ENCODE measurements at places on chromosomes 12 and 14.

GRCh38 chr14:21861153-21861552 is 187.5 kb upstream of the OR4E1 start:
- no peak for DNase-seq

DNA sequence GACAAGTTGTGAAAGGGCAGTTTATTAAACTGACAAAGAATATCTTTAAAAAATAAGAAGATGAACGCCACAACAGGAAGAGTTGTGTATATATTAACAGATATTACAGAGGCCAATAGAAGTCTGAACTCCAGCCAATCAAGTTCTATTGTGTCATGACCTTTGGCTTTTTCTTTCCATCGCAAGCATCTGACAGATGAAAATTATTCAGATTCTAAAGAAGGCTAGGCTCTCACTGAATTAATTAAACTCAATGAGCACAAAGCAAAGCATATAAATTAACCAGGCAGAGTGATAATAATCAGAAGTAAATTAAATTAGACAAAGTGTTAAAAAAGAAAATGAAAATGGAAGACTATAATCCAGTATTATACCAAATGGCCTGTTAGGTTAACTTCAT is 62.0 kb upstream of the PYGL start:
- DNase-seq, result no peak

DNA sequence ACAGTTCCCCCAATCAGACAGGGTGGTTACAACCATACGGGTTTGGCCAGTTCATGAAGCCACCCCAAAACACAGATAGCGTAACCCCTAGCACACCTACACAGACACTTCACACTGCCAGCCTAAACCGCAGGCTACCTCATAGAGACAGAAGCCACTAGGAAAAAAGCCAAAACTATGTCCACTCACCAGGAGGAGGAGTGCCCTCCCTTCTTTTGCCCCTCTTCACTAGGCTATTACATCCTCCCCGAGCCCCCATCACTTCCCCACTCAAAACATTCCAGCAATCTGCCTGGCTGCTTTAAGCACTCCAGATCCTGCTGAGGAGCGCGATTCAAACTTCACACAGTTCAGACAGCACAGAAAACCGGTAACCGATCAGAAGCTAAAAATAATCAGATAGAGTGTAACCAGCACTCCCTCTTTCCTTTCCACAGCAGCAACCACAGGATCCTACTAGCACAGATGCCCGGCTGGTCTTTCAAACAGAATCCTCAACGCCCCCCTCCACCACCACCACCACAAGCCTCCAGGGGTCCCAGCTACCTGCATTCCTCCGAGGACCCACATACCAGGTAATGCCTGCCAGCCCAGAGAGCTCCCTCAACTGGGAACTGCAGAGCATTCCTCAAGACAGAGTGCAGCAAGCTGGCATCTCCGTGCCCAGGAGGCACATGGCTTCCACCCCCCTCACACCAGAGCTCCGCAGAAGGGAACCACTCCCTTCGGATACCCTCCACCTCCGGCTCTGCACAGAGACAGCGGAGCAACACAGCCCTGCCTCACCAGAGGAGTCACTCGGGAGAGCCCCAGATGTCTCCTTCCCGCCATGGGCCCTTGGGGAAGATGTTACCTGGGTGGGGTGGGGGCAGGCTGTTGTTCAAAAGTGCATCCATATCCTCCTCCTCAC is 1.5 kb downstream of the CHD4 start:
- no peak for DNase-seq

DNA sequence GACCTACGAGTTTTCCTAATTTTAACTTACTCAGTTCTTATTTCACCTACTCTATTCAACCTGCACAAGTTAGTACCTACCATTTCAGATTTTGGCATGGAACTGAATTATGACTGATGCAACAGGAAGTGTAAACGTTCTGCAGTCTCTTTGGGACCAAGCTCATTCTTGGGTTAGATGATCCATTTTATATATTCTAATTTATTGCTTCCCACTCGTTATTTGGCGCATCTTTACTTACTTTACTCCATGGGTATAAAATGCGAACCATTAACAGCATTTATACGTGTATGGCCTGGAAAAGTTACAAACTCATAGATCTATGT is 1.0 kb upstream of the EML1 start:
- no peak for DNase-seq

DNA sequence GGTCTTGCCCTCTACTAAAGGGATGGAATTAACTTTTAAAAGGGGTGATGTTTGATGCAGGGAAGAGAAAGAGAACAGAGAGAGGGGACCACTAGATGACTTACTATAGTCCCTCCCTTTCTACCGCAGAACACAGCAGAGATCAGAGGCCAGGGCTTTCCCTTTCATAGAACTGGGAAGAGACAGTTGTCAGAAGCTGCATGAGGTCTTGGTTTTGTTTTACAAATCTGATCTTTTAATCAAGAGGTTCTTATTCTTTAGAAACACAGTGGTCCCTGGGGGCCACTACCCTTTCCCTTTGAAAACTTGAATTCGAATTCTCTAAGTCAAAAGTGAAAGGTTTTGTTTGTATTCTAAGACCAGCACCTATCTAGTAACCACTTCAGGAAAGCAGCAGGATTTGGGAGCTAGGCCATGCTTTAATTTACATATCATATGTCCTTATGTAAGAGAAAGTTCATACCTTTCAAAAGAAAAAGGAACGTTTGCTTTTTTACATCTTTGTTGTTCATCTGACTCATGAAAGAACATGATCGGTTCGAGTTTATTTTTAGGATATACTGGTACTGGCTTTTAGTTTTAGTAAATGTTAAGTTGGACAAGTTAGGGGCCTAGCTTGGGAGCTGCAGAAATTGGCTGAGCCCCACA is 6.3 kb downstream of the FBXL14 start:
- DNase-seq, result no peak

- no peak for DNase-seq
Observed at GRCh38 chr12:116314477-116314876, 37.0 kb upstream of the MED13L start.

DNA sequence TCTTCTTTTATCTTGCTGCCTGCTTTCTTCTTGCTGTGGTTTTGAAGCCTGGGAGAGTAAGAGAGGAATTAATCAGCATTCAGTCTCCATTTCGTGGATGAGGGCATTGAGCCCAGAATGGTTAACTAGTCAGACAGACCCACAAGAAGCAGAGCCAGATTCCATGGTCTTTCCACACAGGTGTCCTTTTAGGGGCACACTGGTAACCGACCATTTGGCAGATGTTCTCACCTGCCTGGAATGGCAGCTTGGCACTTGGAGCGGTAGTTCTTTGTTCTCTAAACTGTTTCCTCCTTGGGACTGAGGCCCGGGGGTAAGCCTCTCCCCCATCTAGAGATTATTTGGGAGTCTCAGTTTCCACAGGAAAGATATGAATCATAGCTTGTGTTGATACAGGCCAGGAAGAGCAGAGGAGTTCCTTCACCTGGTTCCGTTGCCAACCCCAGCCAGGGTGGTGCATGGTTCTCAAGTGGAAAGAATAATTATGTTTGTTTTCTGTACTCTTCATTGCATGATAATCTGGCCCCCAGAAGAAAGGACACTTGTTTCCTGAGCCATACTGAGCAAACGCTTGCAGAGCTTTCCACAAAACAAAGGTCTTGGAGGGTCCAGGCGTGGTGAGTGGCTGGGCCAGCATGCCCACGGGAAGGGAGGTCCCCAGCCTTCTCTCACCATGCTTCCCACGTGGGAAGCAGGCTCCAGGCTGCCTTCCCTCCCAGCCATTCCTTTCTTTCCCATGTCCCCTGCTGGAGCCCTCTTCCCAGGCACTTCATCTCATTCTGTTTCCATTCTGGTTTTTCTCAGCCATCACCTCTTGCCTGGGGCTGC is 2.0 kb upstream of the KRT75 start:
- DNase-seq, result no peak

- no peak for DNase-seq
Observed at GRCh38 chr14:22334627-22335026, 254.4 kb downstream of the DAD1 start.

GRCh38 chr14:93331002-93331727 is 1.7 kb downstream of the BTBD7 start:
- no peak for DNase-seq

DNA sequence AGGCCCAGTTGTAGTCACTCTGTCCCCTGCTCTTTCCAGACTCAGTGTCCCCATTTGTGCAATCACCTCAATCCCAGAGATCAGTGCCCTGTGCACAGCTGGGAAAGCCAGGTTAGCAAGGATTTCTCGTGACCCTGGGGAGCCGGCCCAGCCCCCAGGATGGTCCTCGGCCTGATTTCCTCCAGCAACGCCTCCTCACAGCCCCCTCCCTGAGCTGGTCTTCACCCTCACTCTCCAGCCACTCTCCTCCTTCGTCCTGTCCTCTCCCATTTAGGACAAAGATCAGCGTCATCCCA is 194.8 kb upstream of the C14orf180 start:
- DNase-seq, result no peak
